ENCODE measurements at places on chromosomes 2 and 18. TPM values are rescaled to one million over a fixed set of nuclear protein-coding genes. Genes with fewer than 3 reads are reported as not detected.

Gene PLGLB1
- total RNA-seq: 8.2 TPM

Gene KLHL41
- not detected for total RNA-seq

Gene APCDD1
- total RNA-seq: not detected

Gene KCNG2
- not detected for total RNA-seq

Gene GCFC2
- total RNA-seq: 20.1 TPM

Gene POTEJ
- total RNA-seq: not detected

Gene SLC35F6
- total RNA-seq: 21.2 TPM

Gene PHOSPHO2
- total RNA-seq: 5.5 TPM

DNA sequence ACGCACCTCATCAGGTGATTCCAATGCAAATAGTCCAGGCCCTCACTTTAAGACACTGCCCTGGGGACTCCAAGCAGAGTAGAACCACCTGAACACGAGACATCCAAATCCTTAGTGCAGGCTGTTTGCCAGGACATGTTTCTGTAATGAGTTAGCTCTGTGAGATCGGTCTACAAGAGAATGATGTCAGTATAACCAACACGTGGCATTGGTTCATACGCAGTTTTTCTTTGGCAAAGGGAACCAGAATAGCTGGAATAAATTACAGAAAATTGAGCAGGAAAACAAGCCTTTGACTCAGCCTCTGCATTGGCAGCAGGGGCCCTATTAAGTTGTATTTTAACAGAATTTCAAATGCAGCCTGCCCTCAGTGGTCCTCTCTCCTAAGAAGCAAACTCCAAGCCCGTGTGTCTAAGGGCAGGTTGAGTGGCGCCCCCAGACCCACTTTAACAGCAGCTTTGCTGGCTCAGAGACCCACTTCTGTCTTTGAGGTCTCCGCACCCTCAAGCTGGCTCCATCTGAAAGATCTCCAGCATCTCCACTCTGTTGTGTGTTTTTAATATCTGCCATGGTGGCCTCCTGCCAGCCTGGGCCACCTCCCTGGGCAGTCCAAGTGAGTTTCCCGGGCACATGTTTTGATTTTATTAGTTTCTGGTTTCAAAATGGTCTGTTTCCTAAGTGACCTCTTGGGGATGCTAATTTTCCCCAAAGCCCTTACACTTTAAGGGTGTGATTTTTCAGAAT, 61.3 kb downstream of the ALPK2 start:
- no peak for DNase-seq

DNA sequence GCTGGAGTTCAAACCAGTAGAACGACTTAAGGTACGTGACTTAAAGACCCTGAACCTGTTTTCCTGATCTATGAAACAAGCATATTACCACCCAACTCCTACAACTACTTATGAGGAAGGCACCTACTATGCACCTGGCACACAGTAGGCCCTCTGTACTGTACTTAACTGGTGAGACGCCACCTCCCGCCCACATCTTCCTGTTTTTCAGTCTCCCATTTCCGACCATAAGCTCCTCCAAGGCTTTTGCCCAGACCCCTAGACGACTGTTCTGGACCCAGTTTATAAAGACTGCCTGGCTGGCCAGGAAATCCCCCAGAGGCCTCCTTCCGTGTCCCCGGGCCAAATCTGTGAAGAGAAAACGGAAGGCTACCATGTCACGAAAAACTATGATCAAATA, 1.5 kb downstream of the GALNT14 start:
- DNase-seq: no peak

GRCh38 chr2:17136231-17136630, 382.0 kb downstream of the RAD51AP2 start:
- DNase-seq: no peak

DNA sequence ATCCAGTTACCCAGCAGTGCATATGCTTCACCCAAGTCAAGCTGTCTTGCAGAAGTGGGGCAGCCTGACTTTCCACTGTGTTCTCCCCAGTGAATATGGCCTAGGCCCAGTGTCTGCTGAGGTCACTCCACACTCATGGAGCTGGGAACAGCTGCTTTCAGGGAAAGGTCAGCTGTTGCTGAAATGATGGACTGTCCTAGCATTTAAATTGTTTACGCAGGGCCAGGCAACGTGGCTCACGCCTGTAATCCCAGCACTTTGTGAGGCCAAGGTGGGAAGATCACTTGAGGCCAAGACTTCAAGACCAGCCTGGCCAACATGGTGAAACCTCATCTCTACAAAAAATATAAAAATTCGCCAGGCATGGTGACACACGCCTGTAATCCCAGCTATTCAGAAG, 86.5 kb downstream of the LIPG start:
- no peak for DNase-seq

DNA sequence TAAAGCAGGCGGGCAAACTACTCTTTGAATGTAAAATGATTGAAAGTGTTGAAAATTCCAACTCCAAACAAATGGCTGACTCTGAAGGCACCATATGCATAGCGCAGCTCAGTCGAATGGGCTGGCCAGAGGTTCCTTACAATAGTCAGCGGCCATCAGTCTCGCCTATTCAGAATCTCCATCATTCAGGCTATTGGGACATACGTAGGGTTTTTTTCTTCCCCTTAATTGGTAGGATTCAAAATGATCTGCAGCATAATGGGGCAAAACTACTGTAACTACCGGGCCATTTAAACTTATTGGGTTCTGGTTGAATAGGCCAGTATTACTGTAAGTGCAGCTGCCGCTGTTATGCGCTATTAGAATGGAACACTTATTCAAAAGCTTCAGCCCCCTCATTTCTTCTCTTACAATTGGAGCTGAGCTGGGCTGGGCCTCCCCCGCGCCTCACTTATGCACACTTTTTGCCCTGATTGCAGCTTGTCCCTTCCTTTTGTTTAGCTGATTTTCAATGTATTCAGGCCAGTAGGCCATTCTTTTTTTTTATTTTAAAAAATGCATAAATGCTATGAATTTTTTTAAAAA, 40.4 kb downstream of the SLC9A4 start:
- DNase-seq: no peak

All from CD4-positive, CD25-positive, alpha-beta regulatory T cell (primary cell).